ENCODE measurements at places on chromosomes 7 and 10. TPM values are rescaled to one million over a fixed set of nuclear protein-coding genes. Genes with fewer than 3 reads are reported as not detected.

DNA sequence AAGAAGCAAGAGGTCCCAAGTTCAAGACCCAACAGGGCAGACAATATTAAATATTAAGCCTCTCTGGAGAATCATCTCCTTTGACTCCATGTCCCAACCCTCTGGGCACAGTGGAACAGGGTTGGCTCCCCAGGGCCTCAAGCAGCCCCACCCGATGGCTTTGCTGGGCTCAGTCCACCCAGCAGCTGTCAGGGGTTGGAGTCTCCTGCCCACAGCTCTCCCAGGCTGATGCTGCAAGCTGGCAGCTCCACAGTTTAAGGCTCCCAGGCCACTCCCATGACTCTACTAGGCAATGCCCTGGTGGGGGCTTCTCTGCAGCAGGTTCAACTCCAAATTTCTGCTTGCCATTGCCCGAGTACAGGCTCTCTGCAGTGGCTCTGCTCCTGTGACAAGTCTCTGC, 55.1 kb downstream of the LARP4B start:
- DNase-seq, result no peak

- no peak for DNase-seq
Observed at GRCh38 chr7:27723085-27723484, 16.9 kb upstream of the TAX1BP1 start.

DNA sequence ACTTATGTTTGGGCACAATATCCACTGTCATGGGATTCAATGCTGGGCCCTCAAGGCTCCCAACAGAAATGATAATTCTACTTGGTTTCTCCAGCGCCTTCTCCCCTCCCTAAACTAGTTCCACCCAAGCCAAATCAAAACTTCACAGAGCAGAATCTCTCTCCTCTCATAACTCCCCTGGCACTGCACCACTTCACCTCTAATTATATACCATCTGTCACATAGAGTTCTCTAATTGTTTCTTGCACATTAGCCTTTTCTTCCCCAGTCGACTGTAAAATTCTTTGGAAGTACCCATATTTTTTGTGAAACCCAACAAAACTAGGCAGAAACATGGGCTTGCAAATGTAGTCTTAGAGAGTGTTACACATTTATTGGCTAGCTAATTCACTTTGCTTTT, 8.1 kb downstream of the SGMS1 start:
- no peak for DNase-seq

DNA sequence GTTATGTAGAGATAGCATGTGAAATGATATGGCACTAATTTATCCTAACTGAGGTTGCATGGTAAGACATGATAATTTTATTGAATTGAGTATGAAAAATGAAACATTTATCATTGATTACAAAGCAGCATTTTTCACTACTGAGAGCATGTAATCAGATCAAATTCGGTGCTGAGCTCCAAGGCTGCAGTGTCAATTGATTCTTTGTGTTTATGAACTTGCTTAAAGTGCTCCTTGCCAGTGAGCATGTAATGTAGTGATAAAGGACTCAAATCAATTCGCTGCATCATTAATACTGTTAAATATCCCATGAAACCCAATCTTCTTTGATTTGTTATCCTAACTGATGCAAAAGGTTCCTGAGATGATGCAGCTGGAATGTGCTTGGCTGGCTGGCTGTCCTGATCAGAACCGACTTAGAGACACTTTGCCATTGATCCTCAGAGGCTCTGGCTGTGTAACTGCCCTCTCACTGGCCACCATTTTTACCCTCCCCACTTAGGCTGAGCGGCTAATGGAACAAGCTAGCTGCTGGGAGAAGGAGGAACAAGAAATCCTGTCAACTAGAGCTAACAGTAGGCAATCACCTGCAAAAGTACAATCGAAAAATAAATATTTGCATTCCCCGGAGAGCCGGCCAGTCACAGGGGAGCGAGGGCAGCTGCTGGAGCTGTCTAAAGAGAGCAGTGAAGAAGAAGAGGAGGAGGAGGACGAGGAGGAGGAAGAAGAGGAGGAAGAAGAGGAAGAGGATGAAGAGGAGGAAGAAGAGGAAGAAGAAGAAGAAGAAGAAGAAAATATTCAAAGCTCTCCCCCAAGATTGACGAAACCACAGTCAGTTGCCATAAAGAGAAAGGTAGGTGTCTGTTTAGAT, 89.8 kb upstream of the SAMD8 start:
- no peak for DNase-seq

DNA sequence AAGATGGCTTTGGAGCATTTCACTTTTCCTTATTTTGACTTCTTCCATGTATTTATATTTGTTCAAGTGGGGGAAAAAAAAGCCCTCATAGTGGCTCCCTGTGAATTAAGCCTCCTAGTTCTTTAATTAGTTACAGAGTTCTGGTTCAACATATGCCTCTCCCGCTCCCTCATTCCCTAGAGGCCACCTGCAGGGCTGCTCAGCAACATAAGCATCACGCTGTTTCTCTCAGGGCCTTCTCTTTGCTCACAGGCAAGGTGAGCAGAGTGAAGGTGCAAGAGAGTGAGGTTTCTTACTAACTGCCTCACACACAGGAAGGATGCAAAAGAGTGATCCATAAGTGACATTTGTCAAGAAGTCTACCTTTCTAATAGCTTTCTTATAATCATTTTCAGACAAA, 196.7 kb downstream of the SEMA3E start:
- no peak for DNase-seq

DNA sequence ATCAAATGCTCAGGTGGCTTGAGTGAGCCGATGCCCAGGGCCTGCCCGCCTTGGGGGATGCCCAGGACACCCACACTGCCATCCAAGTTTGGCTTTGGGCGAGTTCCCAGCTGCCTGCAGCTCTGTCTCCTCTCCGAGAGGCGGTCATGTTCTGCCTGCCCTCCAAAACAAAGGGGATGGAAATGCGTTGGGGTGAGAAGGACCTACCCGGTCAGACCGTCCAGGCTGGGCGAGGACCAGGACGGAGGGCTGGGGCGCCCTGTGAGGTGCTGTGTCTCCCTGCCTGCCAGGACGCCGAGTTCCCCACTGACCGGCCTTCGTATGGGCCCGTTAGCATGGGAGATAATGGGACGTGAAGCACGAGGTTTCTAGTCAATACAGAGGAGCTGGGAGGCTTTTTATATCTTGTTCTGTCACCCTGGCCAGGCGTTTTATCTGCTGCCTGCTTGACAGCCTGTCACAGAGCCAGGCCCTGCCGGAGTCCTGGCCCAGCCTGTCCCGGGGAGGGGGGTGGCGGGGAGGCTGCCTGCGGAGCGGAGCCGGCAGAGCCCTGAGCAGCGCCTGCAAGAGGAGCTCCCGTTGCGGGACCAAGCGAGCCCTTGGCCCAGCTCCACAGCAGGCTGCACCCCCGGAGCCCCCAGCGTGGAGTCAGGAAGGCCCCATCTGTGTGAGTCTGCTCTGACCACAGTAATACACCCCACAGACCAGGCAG, 22.0 kb upstream of the ELFN1 start:
- DNase-seq, result peak; percentile 75

DNA sequence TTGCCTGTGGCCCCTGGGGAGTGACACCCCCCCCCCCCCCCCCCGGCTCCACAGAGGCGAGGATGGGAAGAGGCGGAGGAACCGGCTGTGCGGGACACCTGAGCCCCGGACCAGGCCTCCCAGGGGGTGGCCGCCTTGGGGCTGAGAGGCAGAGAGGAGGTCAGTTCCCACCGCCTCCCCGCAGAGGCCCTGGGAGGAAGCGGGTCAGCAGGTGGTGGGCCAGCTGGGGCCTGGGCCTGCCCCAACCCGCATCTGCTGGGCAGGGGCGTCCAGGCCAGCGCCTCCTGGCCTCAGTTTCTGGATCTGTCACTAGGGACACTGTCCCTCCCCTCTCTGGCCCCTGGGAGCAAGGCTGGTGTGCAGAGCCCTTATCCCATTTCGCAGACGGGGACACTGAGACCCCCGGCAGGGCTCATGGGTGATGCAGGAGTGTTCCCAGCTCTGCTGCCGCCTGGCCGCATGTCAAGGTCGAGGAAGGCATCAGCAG, 14.6 kb upstream of the LFNG start:
- no peak for DNase-seq

Gene PPP2R2D
- total RNA-seq, result 29.9 TPM

Gene MYL7
- not detected for total RNA-seq

- DNase-seq, result no peak
Observed at GRCh38 chr7:123847868-123848267, 2.9 kb downstream of the HYAL4 start.

GRCh38 chr10:116522803-116523381, 22.8 kb upstream of the PNLIP start:
- no peak for DNase-seq

GRCh38 chr10:6144406-6145165, 55.8 kb downstream of the RBM17 start:
- peak; percentile 93 for DNase-seq

Gene ZRANB1
- 0.74 TPM for total RNA-seq

DNA sequence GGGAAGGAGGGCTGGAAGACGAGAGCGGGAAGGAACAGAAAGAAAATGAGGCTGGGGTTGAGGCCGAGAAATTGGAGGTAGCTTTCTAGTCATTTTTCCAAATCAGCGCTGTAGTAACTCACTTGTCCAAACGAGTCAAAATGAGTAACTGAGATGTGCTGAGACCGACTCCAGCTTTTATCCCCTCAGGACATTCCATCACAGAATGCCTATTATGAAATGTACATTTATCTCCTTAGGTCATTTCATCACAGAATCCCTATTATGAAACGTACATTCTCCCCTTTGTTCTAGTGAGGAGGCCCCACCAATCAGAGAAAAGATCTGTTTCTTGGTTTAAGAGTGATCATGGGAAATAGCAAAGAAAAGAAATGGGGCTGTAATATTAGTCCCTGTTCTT, 55.7 kb upstream of the AMPH start:
- DNase-seq, result no peak

- no peak for DNase-seq
Observed at GRCh38 chr7:136692221-136692620, 176.2 kb upstream of the CHRM2 start.

DNA sequence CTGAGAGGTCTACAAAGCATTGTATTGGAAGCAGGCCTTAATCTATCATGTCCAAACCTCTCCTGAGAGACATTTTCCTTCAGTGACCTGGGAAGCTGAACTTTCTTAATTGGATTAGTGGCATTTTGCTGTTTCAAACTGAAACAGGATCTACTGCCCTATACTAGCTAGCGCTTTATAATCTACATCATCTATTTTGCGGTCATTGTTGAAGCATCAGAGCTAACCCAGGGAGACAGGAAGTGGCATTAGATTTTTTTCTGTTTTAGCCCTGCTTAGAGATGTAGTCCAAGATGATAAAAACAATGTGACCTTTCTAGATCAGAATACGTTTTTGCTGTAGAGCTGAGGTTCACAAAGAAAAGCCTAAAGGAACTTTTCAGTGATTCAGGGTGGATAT, 147.4 kb upstream of the AGR3 start:
- DNase-seq, result no peak

DNA sequence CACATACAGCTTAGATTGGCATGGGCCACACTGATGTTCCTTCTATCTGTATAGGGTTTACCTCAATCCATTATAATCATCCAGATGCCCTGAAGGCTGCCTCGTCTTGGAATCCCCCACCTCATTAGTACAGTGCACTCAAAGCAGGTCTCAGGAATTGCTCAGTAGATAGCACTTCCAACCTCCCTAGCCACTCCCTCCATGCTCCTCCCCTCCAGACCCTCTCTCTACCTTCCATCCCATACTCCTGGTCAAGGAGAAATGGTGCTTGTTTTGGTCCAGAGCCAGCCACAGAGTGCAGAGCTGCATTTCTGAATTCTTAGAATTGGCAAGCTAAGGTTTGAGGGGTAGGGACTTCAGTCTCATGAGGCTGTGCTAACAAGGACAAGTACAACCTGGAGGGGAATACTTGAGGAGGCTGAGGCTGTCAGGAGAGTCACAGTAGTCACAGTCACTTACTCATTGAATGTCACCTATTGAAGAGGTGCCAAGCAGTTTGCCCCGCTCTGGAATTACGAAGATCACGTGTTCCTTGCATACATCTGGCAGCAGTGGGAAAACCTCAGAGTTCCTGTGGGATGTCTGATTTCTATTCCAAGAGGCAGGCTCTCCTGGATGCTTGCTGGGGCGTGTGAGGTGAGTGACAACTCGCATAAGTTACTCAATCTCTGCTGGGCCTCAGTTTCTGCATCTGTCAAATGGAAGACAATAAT, 60.7 kb upstream of the ZNF746 start:
- DNase-seq, result no peak

Gene DEPP1
- total RNA-seq, result 0.40 TPM

DNA sequence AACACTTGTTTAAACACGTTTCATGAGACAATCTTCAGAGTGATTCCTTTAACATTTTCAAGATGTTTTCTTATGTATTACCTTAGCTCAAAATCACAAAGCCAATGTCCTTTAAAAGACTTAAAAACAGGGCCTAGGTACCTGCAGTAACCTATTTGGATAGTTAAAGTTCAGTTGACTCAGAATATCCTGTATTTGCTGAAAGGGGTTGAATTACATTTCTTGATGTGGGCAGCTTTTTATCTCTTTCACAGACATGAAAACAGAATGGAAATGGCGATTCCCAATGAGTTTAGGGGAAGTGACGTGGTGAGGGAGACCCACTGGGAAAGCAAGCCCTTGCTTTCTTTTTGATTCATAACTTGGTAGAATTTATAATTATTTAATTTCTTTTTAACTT, 324.4 kb upstream of the AOAH start:
- no peak for DNase-seq

GRCh38 chr10:104483582-104483981, 129.9 kb downstream of the CFAP58 start:
- DNase-seq, result no peak

- DNase-seq, result peak; percentile 96
Observed at GRCh38 chr7:157010588-157011332, at the start of gene MNX1. MNX1 (minus strand) TSS chr7:157010663; CDS start chr7:157010350, 313 bp downstream.

DNA sequence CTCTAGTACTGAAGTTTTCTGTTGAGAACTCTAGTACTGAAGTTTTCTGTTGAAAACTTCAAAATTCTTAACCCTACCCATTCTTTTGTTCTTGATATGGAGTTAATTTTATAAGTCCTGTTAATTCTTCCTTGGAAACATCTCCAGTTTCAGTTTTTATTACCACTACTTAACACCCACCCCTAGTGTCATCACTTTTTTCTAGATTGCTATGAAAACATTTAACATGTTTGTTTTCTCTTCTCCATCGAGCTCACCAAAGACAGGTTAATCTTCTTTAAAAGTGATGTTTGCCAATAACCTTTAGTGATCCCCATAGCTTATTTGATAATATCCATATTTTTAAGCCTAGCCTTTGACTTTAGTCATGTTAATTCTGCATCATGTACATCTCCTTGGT, 147.9 kb downstream of the PPP1R9A start:
- no peak for DNase-seq

Gene VIPR2
- total RNA-seq, result 0.04 TPM
